Spleen (tissue), 13 donors: ENCODE measurements at places on chromosomes 1 and 21. TPM values are rescaled to one million over a fixed set of nuclear protein-coding genes. Genes with fewer than 3 reads are reported as not detected.
A peak's percentile ranks its signal among the peaks of the same experiment; 100 is the strongest.

The NPHS2 gene
- not detected for total RNA-seq

The GNPAT gene
- total RNA-seq, result 31.7 TPM

The ZBTB8A gene
- 4.0 TPM for total RNA-seq

The CLK2 gene
- total RNA-seq, result 71.8 TPM

The FAM131C gene
- not detected for total RNA-seq

The OR2T12 gene
- total RNA-seq, result not detected

The LAPTM5 gene
- total RNA-seq, result 724 TPM

The CDCA8 gene
- 4.3 TPM for total RNA-seq

The ECM1 gene
- 6.6 TPM for total RNA-seq

GRCh38 chr1:34759503-34760357, at the start of gene GJB4:
GJB4 (plus strand) TSS chr1:34759740; CDS start chr1:34761255, 1,515 bp downstream.
- no peaks in the 10 kb centered on the region for H3K27me3 ChIP-seq
- DNase-seq, result peak; percentile 42
- H3K27ac ChIP-seq, result no peak within 1 kb of the TSS
- H3K4me1 ChIP-seq, result no peaks in the 10 kb centered on the region
- no peak within 1 kb of the TSS for H3K4me3 ChIP-seq

- no peak overlapping the region for H3K4me3 ChIP-seq
- no peak overlapping the region for H3K27ac ChIP-seq
- no peaks in the 10 kb centered on the region for H3K27me3 ChIP-seq
- H3K36me3 ChIP-seq, result no peaks in the 10 kb centered on the region
- no peak for DNase-seq
Measured at GRCh38 chr1:55823541-55824250, 608.5 kb upstream of the USP24 start.

DNA sequence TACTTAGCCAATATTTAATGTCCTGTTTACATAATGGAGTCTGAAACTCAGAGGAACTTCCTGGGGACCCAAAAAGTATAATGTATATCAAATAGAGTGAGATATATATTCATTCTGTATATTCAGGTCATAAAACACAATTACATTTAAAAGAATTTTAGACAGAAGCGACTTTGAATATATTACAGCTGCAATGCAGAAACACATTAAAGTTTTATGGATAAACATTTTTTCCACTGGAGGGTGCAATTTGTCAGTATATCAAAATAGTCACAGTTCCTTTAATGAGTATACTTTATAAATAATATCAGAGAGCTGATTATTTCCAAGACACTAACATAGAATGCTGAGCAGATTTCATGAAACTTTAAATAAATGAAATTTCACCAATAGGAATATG, 43.9 kb upstream of the CRB1 start:
- DNase-seq, result no peak
- H3K4me3 ChIP-seq, result no peak overlapping the region
- H3K4me1 ChIP-seq, result no peaks in the 10 kb centered on the region
- no peaks in the 10 kb centered on the region for H3K36me3 ChIP-seq

- H3K36me3 ChIP-seq, result no peaks in the 10 kb centered on the region
- no peak overlapping the region for H3K4me3 ChIP-seq
- H3K27me3 ChIP-seq, result peaks cover 15% of the 10 kb centered on the region
- no peak overlapping the region for H3K27ac ChIP-seq
- DNase-seq, result no peak
Measured at GRCh38 chr1:3452866-3453175, 1.6 kb upstream of the ARHGEF16 start.

DNA sequence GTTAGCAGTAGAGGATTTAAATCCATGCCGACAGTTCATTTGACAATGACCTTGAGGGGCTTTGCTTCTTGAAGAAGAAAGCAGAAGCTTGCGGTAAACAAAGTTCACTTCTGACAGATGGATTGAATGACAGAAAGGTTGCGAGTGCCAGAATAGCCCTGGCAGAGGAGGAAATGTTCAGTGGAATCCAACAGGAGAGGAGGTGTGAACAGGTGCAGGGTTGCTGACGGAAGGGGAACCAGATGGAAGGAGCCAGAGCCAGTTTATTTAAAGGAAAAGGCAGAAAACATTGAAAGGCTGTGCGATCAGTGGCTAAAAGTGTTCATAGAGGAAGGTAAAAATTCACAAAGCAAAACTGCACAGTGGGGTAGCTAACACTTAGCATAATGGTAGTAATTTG, 141.0 kb downstream of the SDCCAG8 start:
- H3K27ac ChIP-seq, result no peak overlapping the region
- no peaks in the 10 kb centered on the region for H3K36me3 ChIP-seq
- H3K27me3 ChIP-seq, result no peaks in the 10 kb centered on the region
- no peak for DNase-seq

DNA sequence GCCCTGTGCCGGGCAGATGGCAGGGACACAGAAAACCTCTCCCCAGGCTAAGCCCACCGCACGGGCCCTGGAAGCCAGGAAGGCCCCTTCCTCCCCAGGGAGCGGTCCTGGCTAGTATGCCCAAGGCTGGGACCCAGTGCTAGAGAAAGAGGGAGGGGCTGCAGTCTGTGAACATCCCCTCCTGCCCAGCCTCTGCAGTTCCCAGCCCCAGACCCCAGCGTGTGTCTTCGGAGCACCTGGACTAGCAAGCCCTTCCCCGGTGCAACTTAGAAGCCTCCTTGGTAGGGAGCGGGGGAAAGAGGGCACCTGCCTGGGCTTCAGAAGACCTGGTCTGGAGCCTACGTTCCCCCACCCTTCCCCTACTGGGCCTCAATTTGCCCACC, 2.1 kb downstream of the PLEKHG5 start:
- DNase-seq, result no peak
- no peaks in the 10 kb centered on the region for H3K36me3 ChIP-seq
- peak overlapping the region; percentile 85 for H3K27ac ChIP-seq
- H3K4me3 ChIP-seq, result peak overlapping the region; percentile 57
- H3K4me1 ChIP-seq, result peaks cover 17% of the 10 kb centered on the region

- no peak overlapping the region for H3K27ac ChIP-seq
- no peaks in the 10 kb centered on the region for H3K4me1 ChIP-seq
- DNase-seq, result no peak
- H3K27me3 ChIP-seq, result no peaks in the 10 kb centered on the region
- no peaks in the 10 kb centered on the region for H3K36me3 ChIP-seq
Measured at GRCh38 chr1:57578680-57579079, 154.8 kb upstream of the DAB1 start.

GRCh38 chr1:1946540-1946939, 27.5 kb upstream of the TMEM52 start:
- peaks cover 9% of the 10 kb centered on the region for H3K4me1 ChIP-seq
- H3K36me3 ChIP-seq, result no peaks in the 10 kb centered on the region
- H3K27me3 ChIP-seq, result peaks cover 27% of the 10 kb centered on the region
- peak; percentile 65 for DNase-seq
- no peak overlapping the region for H3K27ac ChIP-seq

GRCh38 chr1:202086579-202087350, 36.0 kb upstream of the GPR37L1 start:
- no peak overlapping the region for H3K4me3 ChIP-seq
- no peak for DNase-seq
- H3K4me1 ChIP-seq, result no peaks in the 10 kb centered on the region

DNA sequence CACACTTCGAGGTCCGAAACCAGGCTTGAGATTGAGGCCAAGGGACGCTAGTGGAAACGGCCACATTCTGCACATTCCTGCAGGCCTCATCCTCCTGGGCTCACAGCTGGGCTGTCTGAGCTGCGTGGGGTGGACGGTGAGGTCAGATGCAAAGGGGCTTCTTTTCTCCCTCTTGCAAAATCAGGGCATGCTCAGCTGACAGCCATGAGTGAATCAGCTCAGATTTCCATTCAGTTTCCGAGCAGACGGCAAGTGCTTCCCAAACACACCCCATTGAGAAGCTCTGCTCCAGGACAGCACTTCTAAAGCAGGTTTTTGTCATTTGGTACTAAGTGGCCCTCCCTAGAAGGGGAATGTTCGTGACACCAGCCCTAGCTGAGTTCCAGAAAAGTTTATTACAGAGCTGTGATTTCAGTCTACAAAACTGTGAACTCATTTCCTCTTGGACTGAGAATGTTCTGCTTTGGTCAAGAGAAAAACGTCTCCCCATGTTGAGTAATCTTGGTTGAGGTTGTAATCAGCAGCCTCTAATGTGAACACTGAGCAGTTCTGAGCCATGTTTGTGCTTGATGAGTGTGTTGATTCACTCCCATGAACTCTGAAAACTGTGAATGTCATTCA, 10.0 kb downstream of the PDPN start:
- no peak overlapping the region for H3K27ac ChIP-seq
- no peaks in the 10 kb centered on the region for H3K36me3 ChIP-seq
- peaks cover 6% of the 10 kb centered on the region for H3K27me3 ChIP-seq
- no peaks in the 10 kb centered on the region for H3K4me1 ChIP-seq

- peaks cover 31% of the 10 kb centered on the region for H3K4me1 ChIP-seq
- DNase-seq, result no peak
- no peaks in the 10 kb centered on the region for H3K27me3 ChIP-seq
- H3K4me3 ChIP-seq, result no peak overlapping the region
- H3K27ac ChIP-seq, result no peak overlapping the region
Measured at GRCh38 chr21:34870246-34870645, 178.9 kb downstream of the RUNX1 start.
